ENCODE measurements at places on chromosomes 7 and 10.

- DNase-seq: no peak
Observed at GRCh38 chr7:122883049-122883680, 3.1 kb downstream of the CADPS2 start.

DNA sequence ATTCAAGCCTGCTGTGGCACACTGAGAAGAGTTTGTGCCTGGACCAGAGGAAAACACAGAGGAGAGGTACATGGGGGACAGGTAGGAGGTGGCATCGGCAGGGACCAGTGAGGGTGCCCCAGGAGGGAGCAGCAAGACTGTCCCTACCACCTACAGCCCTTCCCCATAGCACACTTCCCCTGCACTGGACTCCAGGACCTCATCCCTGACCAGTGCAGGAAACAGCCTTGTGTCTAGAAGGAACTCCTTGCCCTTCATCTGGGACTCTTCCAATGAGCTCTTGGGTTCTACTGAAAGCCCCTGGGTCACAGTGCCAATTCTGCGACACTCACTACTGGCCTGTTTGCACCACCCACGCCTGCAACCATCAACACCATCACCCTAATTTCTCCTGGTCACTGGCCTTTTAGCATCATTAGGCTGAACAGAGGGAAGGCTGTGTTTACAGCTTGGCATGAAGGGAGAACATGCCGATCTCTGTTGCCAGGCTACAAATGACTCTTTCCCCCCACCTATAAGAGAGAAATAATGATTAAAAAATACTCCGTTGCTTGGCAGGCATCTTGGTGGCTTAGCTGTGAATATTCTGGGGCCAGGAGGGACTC, 371.9 kb upstream of the ZMIZ1 start:
- DNase-seq: no peak

DNA sequence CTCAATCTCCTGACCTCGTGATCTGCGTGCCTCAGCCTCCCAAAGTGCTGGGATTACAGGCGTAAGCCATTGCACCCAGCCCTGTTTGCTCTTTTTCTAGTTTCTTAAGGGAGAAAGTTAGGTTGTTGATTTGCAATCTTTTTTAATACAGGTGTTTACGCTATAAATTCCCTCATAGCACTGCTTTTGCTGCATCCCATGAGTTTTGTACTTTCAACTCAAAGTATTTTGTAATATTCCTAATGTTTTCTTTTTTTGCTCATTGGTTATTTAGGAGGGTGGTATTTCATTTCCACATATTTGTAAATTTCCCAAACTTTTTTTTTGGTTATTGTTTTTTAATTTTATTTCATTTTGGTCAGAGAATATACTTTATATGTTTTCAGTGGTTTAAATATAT, 11.6 kb downstream of the TPST1 start:
- no peak for DNase-seq

DNA sequence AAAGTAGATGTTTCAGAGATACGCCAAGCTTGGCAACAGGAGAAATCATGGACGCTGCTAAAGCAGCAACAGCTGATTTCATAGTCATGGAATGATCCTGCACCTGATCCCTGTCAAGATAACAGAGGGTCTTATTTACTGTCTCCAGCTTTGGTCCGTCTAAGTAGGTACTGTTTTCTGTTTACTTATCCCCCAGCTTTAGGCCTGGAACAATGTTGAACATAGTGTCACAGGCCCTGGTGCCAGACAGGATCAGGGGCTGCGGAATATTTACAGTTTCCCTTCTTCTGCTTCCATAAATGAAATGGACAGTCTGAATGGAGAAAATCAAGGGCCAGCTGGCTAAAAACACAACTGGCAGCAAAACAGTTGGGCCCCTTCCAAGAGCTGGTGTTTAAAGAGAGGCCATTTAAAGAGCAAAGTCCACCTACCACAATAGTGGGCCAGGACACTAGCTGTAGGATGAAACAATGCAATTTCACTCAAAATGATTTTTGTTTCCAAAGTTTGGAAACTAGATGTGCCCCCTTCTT, 2.9 kb downstream of the GPR37 start:
- DNase-seq: no peak

DNA sequence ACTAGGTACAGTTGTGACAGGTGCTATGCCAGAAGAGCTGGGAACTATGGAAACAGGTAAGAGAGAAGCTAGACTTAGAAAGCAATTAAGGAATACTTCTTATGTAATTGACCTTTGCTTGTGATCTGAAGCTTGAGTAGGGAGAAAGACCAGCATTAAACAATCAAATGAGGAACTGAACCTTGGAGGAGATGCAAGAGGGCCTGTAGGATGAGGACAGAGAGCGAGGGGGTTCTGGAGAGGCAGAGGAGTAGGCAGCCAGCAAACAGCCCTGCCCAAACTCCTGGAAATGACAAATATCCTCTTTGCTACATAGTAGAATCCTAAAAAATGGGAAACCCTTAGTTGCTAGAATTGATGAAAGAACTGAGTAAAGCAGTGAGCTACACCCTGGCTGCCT, 41.6 kb upstream of the FAM204A start:
- no peak for DNase-seq

DNA sequence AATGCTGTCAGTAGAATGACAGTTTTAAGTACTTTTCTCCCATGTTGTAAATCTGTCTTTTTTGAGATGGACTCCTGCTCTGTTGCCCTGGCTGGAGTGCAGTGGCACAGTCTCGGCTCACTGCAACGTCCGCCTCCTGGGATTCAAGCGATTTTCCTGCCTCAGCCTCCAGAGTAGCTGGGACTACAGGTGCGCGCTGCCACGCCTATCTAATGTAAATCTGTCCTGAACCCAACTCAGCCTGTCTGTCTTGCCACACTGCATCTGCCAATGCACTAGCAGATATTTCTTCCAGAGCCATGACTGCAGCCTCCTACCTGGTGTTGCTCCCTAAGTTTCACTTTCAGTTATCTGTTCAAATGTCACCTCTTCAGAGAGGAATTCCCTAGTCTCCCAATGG, 264.1 kb downstream of the PHF14 start:
- no peak for DNase-seq

DNA sequence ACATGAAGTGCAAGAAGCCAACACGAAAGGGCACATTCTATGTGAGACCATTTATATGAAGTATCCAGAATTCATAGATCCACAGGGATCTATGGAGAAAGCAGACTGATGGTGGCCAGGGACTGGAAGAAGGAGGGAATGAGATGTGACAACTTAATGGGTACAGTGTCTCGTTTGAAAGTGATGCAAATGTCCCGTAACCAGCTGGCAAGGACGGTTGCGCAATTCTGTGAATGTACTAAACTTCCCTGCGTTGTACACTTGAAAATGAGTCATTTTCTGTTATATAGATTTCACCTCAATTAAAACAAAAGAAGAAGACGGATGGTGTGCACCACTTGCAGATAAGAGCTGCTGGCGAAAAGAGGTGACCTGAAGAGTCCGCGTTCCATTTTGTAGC, 861.1 kb downstream of the TYW1 start:
- no peak for DNase-seq

GRCh38 chr7:149707448-149707886, 65.9 kb downstream of the ZNF467 start:
- no peak for DNase-seq

- DNase-seq: no peak
Observed at GRCh38 chr10:84336406-84337090, 8.2 kb downstream of the CCSER2 start.

- no peak for DNase-seq
Observed at GRCh38 chr7:1055956-1056784, 11.8 kb downstream of the GPR146 start.

DNA sequence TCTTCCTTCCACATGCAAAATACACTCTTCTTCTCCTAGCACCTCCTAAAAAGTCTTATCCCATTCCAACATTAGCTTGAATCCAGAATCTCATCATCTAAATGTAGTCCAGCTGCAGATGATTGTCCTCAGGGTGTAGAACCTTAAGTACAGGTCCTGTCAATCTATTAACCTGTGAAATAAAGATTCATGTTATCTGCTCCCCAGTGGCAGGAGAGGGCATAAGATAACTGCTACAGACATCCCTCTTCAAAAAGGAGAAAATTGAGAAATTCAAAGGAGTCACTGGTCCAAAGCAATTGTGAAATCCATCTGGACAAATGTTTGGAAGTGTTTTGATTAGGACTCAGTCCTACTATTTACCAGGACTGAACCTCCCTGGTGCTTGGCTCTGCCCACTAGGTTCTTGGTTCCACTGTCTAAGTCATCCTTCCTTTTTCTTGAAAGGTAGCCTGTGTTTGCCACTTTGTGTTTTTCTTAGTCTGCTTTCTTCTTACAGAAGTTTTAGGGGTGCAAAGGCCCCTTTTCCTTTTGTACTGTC, 96.2 kb downstream of the ADD3 start:
- no peak for DNase-seq

DNA sequence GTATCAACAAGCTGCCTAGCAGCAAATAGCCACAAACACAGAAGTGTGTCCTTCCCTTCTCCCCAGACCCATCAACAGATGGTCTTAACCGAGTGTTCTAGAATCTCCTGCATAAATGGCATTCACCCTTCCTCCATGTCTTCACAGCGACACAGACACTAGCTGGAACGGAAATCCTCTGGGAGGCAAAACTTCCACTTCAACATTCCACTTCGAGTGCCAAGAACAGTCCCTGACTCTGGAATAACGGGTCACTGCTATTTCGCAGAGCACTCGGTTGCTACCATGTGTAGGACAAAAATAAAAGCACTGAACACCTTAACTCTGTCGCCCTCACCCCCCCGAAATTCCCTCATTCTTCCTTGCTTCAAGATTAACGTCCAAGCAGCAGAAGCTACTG, 65.1 kb downstream of the SFMBT2 start:
- no peak for DNase-seq

GRCh38 chr7:151756076-151756731, 120.7 kb downstream of the PRKAG2 start:
- DNase-seq: peak; percentile 32

DNA sequence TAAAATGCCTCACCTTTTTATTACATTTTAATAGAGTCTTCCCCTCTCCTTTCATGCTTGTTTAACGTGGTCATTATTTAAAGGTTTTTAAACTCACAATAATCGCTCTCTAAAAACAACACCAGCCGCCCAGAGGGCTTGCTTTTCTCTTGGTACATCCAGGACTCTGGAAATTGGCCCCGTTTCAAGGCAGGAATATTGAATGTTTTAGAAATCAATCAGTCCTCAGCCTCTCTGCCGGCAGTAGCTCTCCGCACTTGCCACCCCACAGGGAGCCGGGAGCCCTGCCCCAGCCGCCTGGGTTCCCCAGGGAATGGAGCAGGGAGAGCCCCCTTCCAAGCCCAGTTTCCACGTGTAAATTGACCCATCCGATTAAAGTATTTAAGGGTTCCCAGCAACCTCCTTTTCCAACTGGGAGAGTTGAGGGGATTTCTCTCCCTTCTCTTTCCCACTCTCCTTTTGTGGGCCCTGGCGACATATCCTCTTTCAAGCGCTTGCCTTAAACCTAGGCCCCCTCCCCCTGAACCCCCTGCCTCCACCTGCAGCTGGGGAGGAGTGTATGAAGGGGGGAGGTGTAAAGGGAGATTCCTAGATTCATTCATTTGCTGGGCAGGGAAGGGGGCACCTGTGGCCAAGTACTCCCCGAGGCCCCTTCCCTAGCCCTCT, 1.9 kb downstream of the FGF8 start:
- DNase-seq: no peak

GRCh38 chr10:61616611-61617010, 46.1 kb upstream of the CABCOCO1 start:
- DNase-seq: no peak

DNA sequence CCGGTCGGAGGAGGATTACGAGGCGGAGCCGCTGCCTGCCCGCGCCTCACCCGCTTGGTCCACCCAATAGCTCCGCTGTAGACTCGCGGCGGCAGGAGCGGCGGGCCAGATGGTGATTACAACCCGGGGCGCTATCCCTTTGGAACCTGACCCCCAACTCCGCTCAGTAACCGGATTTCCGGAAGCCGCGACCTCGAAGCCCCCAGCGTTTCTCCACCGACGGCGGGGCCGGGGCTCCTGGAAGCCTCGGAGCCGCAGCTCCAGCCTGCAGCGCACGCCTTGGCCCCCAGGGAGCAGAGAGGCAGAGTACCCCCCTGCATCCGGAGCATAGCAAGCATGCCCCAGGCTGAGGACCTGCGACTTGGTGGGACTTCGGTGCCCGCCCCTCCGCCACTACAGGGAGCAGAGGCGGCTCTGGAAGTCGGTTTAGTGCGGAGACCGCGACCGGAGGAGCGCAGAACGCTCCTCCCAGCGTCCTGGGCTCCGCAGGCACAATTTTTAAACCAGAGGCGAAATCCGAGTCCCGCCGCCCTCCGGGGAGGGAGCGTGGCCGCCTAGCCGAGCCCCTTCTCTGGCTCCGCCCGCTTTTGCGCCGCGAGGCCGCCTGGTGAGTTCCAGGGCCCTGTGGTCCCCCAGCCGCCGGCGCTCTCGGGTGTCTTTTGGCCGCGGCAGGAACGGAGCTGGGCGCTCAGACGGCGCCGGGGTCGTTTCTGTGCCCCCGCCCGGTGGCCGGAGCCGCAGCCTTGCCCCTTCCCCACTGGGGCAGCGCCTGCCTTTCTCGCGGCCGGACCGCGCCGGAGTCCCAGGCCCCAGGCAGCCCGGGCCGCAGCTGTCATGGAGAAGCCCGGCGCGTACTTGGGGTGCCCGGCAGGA, 28.2 kb upstream of the BMS1 start:
- no peak for DNase-seq

DNA sequence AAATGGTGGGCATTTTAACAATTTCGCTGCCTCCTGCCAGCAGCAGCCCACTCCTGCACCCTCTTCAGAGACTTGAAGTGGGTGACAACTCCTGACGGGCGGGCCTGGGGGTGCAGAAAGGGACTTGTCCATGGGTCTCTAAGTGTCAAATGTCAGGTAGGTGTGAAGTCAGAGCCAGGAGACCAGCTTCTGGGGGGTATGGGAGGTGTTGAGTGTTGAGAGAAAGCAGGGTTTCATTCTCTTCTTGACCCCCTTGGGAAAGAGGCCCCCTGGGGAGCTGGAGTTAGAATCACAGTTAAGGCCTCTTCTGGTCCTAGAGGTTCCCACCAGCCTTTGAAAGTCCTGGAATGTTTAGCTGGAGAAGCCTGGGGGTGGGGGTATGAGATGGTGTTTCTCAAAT, 11.6 kb upstream of the PALD1 start:
- DNase-seq: no peak

DNA sequence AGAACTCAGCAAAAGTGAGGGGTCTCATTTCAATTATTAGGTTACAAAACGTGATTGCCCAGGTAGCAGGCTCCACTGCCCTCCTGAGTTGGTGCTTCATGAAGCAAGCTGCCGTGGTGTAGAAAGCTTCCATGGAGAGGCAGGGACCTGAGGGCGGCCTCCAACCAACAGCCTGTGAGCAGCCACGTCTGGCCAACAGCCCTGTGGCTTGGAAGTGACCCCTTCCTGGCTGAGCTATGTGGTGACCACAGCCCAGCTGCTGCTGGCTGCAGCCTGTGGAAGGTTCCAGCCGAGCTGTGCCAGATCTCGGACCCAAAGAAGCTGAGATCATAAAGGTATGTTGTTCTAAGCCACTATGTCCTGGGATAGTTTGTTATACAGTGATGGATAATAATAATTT, 122.5 kb upstream of the KLF6 start:
- no peak for DNase-seq

- no peak for DNase-seq
Observed at GRCh38 chr10:33832124-33832787, 497.8 kb upstream of the NRP1 start.

- DNase-seq: peak; percentile 85
Observed at GRCh38 chr7:99143853-99144672, at the start of gene SMURF1. TSS of gene SMURF1 (minus strand) at chr7:99144108. CDS start at chr7:99143780, 328 bp downstream.
